ENCODE measurements at places on chromosomes 5 and 9.

GRCh38 chr5:98341038-98342032 lies 432.1 kb upstream of the RGMB start:
- H3K4me3 ChIP-seq, result no peak overlapping the region
- no peaks in the 10 kb centered on the region for H3K4me1 ChIP-seq
- H3K27me3 ChIP-seq, result peaks cover 1% of the 10 kb centered on the region
- no peaks in the 10 kb centered on the region for H3K36me3 ChIP-seq
- no peak for DNase-seq
- no peak overlapping the region for H3K27ac ChIP-seq

DNA sequence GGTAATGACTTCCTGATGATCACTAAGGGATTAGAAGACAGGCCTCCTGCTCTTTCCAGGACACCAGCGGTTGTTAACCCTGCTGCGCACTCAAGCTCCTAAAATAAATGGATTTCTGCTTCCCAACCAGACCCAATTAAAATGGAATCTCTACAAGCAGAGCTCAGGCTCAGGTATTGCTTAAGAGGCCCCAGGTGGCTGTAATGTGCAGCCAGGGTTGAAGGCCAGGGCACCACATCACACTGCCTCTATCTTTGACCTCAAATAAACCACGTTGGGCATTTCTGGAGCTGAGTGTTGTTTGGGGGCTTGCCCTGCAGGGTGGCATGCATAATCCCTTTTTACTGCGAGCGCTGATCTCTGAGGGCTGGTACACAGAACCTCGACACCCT lies 108.0 kb downstream of the FBXO38 start:
- no peak overlapping the region for H3K4me3 ChIP-seq
- peaks cover 23% of the 10 kb centered on the region for H3K27me3 ChIP-seq
- no peak for DNase-seq
- no peak overlapping the region for H3K27ac ChIP-seq
- no peaks in the 10 kb centered on the region for H3K4me1 ChIP-seq
- no peaks in the 10 kb centered on the region for H3K36me3 ChIP-seq

DNA sequence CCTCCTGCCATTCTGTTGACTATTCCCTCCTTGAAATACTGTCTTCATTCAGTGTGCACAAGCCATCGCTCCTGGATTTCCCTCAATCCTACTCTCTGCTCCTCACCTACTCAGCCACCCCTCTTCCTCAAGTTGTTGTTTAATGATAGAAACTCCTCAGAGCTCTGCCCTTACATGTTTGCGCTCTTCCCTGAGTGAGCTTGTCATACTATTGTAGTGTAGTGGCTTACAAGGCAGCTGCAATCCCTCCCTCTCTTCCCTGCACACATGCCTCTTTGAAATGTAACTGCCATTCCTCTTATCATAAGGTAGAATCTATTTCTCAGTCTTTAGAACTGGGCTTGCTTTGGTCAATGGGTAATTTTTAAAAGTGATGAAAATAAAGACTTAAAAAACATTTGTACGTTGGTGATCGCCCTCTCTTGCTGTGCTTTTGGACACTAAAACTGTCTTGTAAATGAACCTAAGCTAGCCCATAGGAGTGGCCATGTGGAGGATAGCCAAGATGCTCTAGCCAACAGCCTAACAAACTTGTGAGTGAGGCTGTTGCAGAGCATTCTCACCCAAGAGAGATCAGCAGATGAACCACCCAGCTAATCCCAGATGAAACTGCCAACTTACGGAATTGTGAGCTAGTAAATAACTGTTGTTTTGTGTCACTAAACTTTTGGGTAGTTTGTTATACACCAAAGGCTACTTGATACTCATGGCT lies 18.1 kb upstream of the SMAD5 start:
- H3K36me3 ChIP-seq, result no peaks in the 10 kb centered on the region
- DNase-seq, result no peak
- peaks cover 5% of the 10 kb centered on the region for H3K27me3 ChIP-seq
- H3K4me3 ChIP-seq, result no peak overlapping the region
- no peak overlapping the region for H3K27ac ChIP-seq

GRCh38 chr5:139639619-139640380 lies 8.3 kb upstream of the CXXC5 start:
- no peak for DNase-seq
- H3K27ac ChIP-seq, result no peak overlapping the region
- peaks cover 8% of the 10 kb centered on the region for H3K36me3 ChIP-seq
- H3K27me3 ChIP-seq, result peaks cover 2% of the 10 kb centered on the region

DNA sequence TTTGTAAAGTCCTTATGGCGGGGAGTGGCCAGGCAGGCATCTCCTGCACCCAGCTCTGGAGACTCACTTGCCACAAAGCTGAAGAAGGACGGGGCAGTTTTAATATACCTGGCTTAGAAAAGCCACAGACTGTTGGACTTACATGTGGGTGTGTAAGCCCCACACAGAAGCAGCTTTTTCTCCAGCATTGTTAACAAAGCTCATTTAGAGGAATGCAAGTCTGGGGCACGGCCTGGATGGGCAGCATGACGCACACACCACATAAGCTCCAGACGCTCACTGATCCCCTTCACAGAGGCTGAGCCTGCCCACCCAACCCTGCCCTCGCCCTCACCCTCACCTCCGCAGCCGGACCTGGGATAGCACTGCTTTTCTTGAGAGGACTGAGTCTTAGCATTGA lies 58.0 kb upstream of the PDE8B start:
- H3K27ac ChIP-seq, result no peak overlapping the region
- peaks cover 7% of the 10 kb centered on the region for H3K27me3 ChIP-seq
- peaks cover 16% of the 10 kb centered on the region for H3K4me1 ChIP-seq
- no peaks in the 10 kb centered on the region for H3K36me3 ChIP-seq

- no peak for DNase-seq
- H3K27me3 ChIP-seq, result no peaks in the 10 kb centered on the region
- H3K4me1 ChIP-seq, result peaks cover 5% of the 10 kb centered on the region
- H3K36me3 ChIP-seq, result no peaks in the 10 kb centered on the region
Measured at GRCh38 chr9:77707383-77708063, 59.4 kb upstream of the GNA14 start.

- no peak overlapping the region for H3K4me3 ChIP-seq
- DNase-seq, result no peak
- no peak overlapping the region for H3K27ac ChIP-seq
- no peaks in the 10 kb centered on the region for H3K27me3 ChIP-seq
- no peaks in the 10 kb centered on the region for H3K4me1 ChIP-seq
Measured at GRCh38 chr5:179381691-179382090, 36.4 kb upstream of the ADAMTS2 start.

DNA sequence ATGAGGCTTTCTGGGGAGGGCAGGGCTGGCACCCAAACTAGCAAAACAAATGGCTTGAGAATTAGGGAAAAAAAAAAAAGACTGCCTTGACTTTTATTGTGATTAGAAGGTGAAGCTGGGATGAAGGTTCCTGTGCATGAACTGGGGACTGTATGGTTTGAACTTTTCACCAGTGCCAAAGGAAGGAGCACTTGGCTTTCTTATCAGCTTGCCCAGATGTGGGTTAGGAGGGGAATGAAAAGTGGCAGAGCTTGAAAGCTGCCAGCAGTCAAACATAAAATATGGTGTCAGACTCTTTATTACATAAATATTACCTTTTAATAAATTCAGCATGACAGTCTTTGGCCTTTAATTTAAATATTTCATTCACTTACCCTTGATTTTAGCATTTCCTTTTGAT lies 182.5 kb downstream of the PSAT1 start:
- no peaks in the 10 kb centered on the region for H3K36me3 ChIP-seq
- H3K4me1 ChIP-seq, result no peaks in the 10 kb centered on the region
- H3K27ac ChIP-seq, result no peak overlapping the region
- H3K4me3 ChIP-seq, result no peak overlapping the region
- no peak for DNase-seq
- no peaks in the 10 kb centered on the region for H3K27me3 ChIP-seq

DNA sequence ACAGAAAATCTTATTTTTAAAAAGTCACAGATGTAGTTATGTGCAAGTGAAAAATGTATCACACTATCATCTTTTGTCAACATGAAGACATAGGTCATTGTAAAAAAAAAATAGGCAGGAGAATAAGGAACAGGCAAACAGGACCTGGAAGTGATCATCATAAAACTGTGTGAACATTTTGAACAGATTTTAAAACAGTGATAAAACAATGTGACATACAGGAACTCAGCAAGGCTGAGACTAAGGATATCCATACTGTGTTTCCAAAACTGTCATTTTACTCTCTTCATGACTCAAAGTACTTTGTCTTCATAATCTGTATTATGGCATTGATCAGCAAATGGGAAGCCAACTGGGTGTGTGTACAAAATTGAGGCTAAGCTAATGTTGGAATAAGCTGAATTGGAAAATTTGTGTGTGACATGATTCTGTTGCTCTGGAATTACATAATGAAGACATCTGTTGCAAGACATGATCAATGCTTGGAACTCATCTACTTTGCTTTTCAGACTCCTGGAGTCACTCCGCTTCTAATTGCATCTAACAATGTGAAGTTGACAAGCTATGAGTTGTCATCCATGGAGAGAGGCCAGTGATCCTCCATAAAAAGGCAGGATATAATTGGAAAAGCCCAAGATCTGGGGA lies 978.7 kb upstream of the NUDT12 start:
- no peak overlapping the region for H3K27ac ChIP-seq
- no peak for DNase-seq
- H3K4me3 ChIP-seq, result no peak overlapping the region
- no peaks in the 10 kb centered on the region for H3K4me1 ChIP-seq

GRCh38 chr9:12846035-12846434 lies 71.2 kb downstream of the LURAP1L start:
- H3K27ac ChIP-seq, result no peak overlapping the region
- H3K27me3 ChIP-seq, result no peaks in the 10 kb centered on the region
- no peaks in the 10 kb centered on the region for H3K36me3 ChIP-seq
- H3K4me1 ChIP-seq, result no peaks in the 10 kb centered on the region
- no peak overlapping the region for H3K4me3 ChIP-seq

GRCh38 chr5:80205846-80206245 lies 50.0 kb downstream of the SERINC5 start:
- H3K27ac ChIP-seq, result peak overlapping the region; percentile 47
- no peaks in the 10 kb centered on the region for H3K27me3 ChIP-seq
- H3K4me1 ChIP-seq, result peaks cover 50% of the 10 kb centered on the region

- H3K27ac ChIP-seq, result no peak overlapping the region
- H3K4me3 ChIP-seq, result no peak overlapping the region
- no peaks in the 10 kb centered on the region for H3K4me1 ChIP-seq
- DNase-seq, result no peak
Measured at GRCh38 chr5:176185133-176185733, 53.0 kb upstream of the SIMC1 start.

- H3K4me3 ChIP-seq, result no peak overlapping the region
- no peak for DNase-seq
- H3K4me1 ChIP-seq, result no peaks in the 10 kb centered on the region
Measured at GRCh38 chr9:82410866-82411265, 422.3 kb downstream of the SPATA31D1 start.

- no peak for DNase-seq
- no peaks in the 10 kb centered on the region for H3K27me3 ChIP-seq
- no peak overlapping the region for H3K4me3 ChIP-seq
- H3K36me3 ChIP-seq, result no peaks in the 10 kb centered on the region
- no peaks in the 10 kb centered on the region for H3K4me1 ChIP-seq
Measured at GRCh38 chr9:138075961-138076649, 198.5 kb downstream of the CACNA1B start.

DNA sequence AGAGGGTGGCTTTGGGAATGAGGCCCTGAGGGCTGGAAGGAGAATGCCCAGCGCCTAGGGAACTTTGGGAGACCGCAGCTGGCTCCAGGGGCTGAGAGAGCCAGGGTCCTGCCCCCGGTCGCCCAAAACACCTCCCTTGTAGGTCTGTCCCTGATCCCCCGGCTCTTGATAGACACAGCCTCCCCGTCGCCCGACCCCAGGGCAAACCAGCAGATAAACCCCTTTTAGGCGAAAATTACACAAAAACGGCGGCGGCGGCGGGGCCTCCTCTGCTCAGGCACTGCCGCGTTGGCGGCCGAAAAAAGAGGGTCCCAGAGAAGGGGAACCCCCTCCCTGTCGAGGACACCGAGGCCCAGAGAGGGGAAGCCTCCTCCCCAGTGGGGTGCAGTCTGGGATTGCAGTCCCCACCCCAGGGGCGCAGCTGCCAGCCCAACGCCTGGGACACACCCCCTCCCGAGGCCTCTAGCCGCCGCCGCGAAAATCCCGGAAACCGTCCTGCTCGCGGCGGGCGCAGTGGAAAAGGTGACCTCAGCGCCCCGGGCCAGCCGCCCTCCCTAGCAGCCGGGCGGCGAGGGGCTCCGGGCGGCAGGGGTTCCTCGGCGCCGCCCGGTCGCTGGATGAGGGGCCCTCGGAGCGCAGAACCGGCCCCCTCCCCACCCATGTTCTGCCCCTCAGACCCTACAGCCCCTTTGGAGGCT lies 3.1 kb upstream of the BARX1 start:
- peaks cover 63% of the 10 kb centered on the region for H3K27me3 ChIP-seq
- peaks cover 34% of the 10 kb centered on the region for H3K4me1 ChIP-seq
- peaks cover 7% of the 10 kb centered on the region for H3K36me3 ChIP-seq
- DNase-seq, result no peak

- no peak for DNase-seq
- H3K27ac ChIP-seq, result no peak overlapping the region
- no peak overlapping the region for H3K4me3 ChIP-seq
- H3K27me3 ChIP-seq, result peaks cover 7% of the 10 kb centered on the region
- H3K4me1 ChIP-seq, result no peaks in the 10 kb centered on the region
Measured at GRCh38 chr5:6289239-6289638, 89.1 kb downstream of the MED10 start.

- no peaks in the 10 kb centered on the region for H3K27me3 ChIP-seq
- DNase-seq, result no peak
- no peaks in the 10 kb centered on the region for H3K4me1 ChIP-seq
- no peak overlapping the region for H3K4me3 ChIP-seq
- H3K27ac ChIP-seq, result no peak overlapping the region
- no peaks in the 10 kb centered on the region for H3K36me3 ChIP-seq
Measured at GRCh38 chr5:7576023-7576715, 180.2 kb downstream of the ADCY2 start.

DNA sequence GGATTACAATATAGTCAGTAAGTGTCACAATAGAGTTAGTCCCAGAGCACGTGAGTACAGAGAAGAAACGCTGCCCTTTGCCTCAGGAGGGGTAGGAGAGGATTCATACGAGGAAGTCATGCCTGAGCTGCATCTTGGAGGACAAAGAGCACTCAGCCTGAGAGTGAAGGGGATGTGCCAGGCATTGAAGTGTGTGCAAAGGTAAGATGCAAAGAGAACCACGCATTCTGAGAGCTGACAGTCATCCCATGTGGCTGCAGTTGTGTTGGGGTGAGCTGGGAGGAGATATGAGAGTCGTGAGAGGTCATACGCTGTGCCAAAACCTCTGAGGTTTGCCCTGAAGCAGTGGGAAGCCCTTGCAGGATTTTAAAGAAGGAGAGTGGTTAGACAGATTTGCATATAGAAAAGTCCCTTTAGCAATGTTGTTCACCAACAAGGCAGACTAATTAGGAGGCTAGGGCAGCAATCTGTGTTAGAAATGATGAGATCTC lies 97.5 kb downstream of the PIP5K1B start:
- H3K27ac ChIP-seq, result no peak overlapping the region
- peaks cover 10% of the 10 kb centered on the region for H3K36me3 ChIP-seq
- DNase-seq, result peak; percentile 31
- H3K4me1 ChIP-seq, result peaks cover 18% of the 10 kb centered on the region
- H3K4me3 ChIP-seq, result no peak overlapping the region
